Endothelial cell (in vitro differentiated cells): ENCODE measurements at places on chromosomes 1 and 21.

GRCh38 chr21:28253961-28254360 lies 738.7 kb downstream of the LTN1 start:
- no peak for DNase-seq

GRCh38 chr1:34759503-34760357 lies at the start of gene GJB4:
GJB4 (plus strand) TSS chr1:34759740; CDS start chr1:34761255, 1,515 bp downstream.
- no peak for DNase-seq

GRCh38 chr1:213698092-213698702 lies 289.6 kb upstream of the PROX1 start:
- DNase-seq, result no peak

GRCh38 chr1:221887415-221887746 lies 145.5 kb upstream of the DUSP10 start:
- DNase-seq, result no peak

DNA sequence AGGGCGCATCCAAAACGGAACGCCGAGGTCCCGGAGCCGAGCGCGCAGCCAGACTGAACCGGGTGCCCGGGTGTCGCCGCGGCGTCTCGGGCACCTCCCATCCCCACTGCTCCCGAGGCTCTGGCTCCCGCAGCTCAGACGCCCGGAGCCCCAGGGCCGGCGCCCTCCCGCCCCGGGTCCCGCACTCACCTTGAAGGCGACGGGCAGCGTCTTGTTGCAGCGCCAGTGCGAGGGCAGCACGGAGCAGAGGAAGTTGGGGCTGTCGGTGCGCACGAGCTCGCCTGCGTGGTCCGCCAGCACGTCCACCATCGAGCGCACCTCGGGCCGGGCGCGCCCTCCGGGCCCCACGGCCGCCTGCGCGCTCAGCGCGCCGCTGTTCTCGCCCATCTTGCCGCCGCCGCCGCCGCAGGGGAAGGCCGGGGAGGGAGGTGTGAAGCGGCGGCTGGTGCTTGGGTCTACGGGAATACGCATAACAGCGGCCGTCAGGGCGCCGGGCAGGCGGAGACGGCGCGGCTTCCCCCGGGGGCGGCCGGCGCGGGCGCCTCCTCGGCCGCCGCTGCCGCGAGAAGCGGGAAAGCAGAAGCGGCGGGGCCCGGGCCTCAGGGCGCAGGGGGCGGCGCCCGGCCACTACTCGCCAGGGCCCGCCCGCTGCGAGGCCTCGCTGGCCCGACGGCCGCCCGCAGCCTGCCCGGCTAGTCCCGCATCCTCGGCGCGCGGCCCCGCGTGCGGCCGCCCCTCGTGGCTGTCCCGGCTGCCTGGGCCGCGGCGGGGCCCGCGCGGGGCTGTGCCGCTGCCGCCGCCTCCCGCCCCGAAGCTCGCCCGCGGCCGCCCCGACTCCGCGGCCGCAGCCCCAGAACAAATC lies 447 bp downstream of the RUNX3 start:
- DNase-seq, result peak; percentile 28

DNA sequence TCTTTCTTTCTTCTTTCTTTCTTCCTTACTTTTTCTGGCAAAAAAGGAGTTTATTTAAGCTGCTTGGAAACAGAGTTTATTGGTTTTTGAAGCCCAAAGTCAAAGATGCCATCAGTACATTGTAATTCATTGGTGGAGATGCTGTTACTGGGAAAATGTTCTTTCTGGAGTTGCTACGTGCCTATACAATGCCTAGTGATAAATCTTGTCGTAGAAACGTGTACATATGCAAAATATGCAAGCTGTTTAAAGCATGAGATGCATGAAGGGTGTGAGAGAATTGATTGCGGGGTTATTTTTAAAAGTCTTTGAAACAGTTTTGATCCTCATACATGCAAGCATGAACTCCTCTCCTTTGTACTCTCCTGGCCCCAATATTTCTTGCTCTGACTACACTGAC lies 1060.6 kb upstream of the NCAM2 start:
- DNase-seq, result no peak

GRCh38 chr1:20885121-20885520 lies 98.0 kb upstream of the HP1BP3 start:
- no peak for DNase-seq

DNA sequence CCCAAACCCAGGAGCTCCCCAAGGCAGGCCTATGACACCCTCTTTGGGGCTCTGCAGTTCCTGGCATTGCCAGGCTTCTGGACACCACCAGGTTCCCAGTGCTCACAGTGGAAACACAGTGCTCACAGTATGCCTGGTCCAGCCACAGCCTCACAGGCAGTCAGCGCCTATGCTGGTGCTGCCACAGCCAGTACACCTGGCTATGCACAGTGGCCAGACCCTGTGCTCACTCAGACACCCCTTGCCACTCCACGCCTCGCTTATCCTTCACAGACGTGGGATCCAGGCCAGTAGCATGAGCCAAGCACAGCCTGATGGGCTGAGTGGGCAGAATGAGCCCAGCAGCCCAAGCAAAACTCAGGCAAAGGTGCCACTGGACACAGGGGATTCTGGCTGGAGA lies 579.2 kb upstream of the ADGRL2 start:
- no peak for DNase-seq

- DNase-seq, result no peak
These were observed 11.6 kb upstream of the CD1D start for GRCh38 chr1:158169105-158169504.

DNA sequence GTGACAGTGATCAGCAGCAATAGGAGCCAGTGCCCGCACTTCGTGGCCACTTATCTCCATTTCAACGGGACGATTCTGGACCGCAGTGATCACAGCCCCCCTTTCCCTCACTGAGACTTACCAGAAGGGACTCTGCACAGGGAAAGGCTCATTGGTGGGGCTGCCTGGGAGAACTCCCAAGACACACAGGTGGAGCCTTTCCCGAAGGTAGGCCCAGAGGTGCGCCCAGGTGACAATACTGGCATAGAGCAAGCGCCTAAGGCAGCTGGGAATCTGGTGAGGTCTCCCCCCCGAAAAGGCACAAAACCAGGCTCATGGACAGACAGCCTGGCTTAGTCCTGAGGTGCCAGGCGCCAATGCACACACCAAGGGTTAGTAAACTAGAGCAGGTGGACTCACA lies 318.9 kb downstream of the AJAP1 start:
- no peak for DNase-seq

DNA sequence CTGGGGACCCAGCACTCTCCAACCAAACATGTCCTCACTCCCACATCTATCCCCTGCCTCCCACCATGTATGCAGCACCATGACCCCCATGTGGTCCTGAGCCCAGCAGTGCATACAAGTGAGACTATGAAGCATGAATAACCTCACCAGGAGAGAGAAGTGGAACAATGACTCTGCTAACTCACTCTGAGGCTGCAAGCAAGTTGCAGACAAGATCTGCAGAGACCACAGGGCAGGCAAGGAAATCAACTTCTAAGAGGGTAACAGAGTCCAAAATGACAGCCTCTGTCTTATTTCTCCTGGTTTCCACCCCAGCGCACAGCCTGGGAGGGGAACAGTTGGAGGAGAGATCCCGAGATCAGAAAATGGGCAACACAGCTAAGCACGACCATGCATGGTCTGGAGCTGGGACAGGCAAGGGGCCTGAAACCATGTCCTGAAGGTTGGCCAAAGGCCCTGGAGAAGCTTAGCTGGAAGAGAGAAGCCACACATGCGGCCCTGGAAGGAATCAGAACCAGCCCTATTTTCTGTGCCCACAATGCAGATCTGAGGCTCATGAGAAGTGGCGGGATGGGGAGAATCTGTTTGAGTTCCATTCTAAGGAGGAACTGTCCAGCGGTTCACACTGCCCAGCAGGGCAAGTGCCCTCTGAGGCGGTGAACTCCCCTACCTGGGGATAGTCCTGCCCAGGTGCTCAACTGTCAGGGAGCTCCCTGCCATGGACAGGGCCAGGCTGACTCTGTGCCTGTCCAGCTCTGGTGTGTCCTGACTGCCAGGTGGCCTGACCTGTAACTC lies 12.5 kb upstream of the REN start:
- DNase-seq, result no peak

DNA sequence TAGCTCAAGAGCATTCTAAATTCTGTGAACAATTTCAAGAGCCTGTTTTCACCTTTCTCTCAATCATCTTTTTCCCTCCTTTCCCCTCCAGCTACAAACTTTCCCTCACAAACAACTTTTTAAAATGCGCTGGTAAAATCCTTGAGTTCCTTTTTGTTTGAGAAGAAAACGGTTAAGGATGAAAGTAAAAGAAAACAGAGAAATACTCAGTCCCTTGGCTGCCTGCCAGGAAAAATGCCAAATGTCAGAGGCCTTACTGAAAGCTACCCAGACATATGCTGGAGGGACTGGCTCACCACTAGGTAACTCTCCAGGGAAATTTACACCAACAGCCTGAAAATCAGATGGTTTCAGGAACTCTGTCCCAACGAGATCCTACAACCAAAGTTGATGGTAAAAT lies 11.0 kb upstream of the SERBP1 start:
- no peak for DNase-seq

DNA sequence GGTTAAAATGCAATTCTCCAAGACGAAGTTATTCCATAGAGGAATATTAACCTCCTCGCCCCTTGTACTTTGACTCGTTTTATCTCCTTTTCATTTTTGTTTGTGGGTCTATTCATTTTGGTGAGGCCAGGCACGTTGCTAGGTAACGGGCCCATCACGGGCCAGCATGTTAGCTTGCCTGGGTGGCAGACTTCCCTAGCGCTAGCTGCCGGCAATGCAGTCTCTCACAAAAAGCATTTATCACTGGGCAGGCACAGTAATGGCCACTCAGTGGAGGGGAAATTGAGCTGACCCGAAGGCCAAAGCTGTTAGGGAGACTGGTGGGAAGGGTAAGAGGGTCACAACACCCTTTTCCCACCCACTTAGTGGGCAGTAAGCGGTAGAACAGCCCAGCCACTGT lies 234.4 kb upstream of the FOXD3 start:
- peak; percentile 63 for DNase-seq

- no peak for DNase-seq
These were observed 39.2 kb downstream of the SYT6 start for GRCh38 chr1:114114185-114115094.

GRCh38 chr1:179001451-179001850 lies 24.2 kb upstream of the FAM20B start:
- DNase-seq, result no peak

GRCh38 chr21:20330652-20331051 lies 667.6 kb upstream of the NCAM2 start:
- no peak for DNase-seq

DNA sequence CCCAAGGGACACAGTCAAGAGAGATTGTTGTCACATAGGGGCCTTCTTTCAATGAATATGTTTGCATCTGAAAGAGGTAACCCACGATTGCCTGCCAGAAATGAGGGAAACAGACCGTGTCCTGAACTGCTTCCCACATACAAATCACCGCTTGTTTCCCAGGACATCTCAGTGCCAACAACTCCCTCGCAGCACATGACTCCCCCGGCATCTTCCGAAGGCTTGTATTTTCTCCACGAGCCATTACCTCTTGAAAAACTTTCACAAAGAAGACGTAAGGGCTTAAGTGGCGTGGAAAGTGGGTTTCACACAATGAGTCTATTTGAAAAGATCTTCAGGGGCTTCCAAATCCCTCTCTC lies 31.6 kb upstream of the PDE9A start:
- no peak for DNase-seq

DNA sequence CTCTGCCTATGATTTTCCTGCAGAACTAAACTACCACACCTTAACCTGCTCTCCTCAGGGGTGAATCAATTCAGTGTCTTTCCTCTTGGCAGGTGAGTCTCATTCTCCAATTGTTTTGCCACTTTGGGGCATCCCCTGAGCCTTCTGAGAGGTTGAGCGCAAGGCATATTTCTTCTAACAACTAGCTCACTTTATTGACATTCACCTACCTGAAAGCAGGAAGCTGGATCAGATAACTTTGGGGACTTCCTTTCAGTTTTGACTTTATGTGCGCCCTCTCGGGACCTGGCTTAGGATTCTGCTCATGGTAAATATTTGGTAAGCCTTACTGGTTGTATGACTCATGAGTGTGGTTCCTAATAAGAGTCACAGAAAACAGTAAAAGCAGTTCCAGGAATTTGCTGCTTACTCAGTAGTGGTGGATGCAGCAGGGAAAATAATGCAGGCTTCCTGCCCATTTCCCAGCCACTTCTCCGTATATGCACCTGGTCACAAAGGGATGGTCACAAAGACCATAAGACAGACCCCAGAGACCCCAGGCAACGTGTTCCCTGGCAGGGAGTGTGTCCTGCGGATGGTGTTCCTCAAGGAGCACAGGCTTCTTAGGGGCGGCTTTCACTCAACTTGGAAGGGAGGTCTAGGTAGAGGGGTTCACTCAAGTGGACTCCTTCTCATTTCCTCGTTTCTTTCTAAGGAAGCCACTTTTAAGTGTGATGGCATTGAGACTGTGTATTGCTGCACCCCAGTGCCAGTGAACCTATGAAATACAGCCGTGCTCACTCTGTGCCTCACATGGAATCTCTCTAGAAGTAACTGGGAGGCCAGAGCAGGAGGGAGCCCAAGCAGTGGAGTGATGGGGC lies 22.0 kb upstream of the BATF3 start:
- no peak for DNase-seq

DNA sequence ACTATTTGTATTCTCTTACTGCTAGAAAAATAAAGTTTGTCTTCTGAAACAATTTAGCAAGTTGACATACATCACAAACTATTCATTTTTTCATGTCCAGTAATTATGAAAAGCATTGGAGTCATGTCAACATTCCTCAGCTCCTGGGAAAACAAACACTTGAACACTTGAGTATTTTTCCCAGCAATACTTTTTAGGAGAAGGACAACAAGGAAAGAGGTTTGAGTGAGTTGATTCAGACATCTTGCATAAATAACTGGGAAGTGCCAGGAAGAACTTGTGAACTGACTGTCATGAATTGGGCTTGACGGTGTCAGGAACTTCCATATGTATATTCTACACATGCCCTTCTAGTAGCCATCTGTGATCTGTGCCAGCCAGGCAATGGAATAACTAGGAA lies 195.6 kb downstream of the HMCN1 start:
- no peak for DNase-seq

DNA sequence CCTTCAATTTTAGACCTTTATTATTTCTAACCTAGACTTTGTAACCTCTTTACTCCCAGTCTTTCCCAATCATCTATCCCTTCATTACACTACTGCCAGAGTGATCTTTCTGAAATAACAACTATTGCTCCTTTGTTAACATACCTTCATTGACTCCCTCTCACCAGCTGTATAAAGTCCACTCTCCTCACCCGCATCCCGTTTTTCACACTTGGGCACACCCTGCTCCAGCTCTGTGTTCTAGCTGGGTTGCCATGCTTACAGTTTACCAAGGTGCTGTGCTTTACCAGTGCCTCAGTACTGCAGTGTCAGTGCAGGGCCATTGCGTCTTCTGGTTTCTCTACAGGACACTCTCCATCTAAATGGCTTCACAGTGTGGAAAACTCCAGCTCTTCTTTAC lies 148.2 kb downstream of the NFIA start:
- no peak for DNase-seq

- no peak for DNase-seq
These were observed 55.3 kb downstream of the IGSF5 start for GRCh38 chr21:39800311-39800710.

- no peak for DNase-seq
These were observed 46.4 kb upstream of the NBL1 start for GRCh38 chr1:19597496-19598309.

GRCh38 chr1:8425150-8425780 lies 107.4 kb downstream of the SLC45A1 start:
- no peak for DNase-seq
